ENCODE measurements at places on chromosomes 5 and 9.

DNA sequence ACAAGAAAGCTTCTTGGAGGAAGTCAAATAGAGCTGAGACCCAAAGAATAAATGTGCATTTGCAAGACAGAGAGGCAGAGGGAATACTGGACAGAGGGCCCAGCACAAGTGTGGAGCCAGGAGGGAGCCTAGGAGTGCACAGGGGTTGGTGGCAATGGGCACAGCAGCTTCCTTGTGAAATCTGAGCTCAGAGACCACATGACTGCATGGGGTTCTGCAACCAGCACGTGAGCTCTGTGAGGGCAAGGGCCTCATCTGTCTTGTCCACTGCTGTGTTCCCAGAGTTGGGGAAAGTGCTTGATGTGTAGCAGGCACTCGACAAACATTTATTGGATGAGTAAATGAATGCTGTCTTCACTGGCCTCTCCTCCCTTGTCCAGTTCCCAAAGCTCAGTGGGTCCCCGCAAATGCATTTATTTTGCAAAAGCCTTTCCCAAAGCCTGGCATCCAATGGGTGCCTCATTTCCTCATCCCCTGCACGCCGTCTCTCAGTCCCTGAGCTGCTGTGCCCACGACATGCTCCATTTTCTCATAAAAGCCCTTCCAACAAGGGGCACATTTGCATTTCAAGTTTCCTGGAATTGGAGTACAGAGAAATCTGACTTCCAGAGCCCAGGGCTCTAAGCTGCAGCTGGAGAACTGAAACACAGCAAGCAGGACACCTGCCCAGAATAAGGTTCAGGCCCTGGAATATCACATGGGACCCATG lies 58.5 kb downstream of the KCNIP1 start:
- DNase-seq: no peak

DNA sequence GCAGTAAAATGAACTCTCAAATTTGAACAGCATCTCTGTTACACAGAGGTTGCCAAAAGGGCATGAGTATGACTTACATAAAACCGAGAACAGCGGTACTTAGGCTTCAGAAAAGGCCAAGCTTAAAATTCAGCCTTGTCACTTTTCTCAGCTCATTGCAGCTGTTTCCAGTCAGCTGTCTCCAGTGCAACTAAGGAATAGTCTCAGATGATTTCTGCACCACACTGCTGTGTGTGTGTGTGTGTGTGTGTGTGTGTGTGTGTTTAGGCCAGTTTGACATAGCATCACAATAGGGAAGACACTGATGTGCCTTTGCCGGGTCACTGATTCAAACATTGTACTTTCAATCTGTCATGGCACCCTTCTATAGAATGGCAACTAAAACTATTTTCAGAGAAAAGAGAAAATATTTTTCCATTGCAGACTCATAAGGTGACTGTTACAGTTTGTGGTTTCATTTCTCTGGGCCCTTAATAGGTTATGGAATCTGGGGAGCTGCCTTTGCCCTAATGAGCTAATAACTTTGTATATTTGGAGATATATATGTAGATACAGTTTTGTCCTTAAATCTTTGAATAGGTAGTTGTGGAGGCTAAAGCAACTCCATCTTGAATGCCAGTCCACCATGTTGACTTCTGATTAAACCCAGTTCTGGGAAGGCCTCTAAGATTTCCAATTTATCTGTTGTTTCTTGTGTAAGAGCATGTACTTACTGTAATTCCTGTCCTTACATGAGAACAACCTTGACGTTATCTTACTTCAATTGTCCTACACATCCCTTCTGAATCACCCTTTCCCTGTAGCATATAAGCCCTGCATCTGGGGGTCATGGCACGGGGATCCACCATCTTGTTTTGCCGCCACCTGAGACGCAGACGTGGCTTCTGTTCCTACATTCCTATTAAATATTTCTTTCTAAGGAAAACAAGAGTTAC lies 4.5 kb downstream of the LSM11 start:
- no peak for DNase-seq

- DNase-seq: peak; percentile 18
Observed at GRCh38 chr9:35903049-35903448, 3.0 kb upstream of the HRCT1 start.

DNA sequence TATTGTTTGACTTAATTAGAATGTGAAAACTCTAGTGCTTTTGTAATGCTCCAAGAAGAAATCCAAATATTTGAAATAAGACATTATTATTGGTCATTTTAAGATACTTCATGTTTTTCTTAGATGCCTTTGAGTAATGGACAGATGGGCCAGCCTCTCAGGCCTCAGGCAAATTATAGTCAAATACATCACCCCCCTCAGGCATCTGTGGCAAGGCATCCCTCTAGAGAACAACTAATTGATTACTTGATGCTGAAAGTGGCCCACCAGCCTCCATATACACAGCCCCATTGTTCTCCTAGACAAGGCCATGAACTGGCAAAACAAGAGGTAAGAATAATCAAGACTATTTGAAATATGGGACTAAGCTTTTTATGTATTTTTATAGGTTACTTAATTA lies 69.2 kb upstream of the SREK1 start:
- DNase-seq: no peak

GRCh38 chr5:175752826-175753535 lies 95.1 kb downstream of the HRH2 start:
- no peak for DNase-seq
